ENCODE measurements at places on chromosomes 5 and 9.

- peak; percentile 23 for DNase-seq
Measured at GRCh38 chr5:59351076-59351794, 542.3 kb downstream of the PDE4D start.

DNA sequence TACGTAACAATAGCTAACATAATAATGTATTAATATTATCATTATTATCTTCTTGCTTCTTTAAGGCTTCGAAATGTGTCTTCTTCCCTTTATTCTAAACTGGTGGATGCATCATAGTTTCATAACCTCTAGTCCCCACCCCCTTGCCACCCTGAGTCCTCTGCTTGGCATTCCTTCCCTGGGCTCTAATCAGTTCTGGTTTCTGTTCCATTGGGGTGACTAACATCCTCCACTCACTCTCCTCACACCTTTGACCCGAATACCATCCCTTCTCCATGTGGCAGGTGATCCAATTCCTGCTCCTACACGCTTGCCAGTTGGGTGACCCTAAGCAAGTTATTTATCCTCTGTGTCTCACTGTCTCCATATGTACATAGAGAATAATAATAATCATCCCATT is 286.1 kb downstream of the TRPM3 start:
- DNase-seq = no peak

GRCh38 chr9:109342878-109343277 is 22.0 kb upstream of the EPB41L4B start:
- DNase-seq = no peak

DNA sequence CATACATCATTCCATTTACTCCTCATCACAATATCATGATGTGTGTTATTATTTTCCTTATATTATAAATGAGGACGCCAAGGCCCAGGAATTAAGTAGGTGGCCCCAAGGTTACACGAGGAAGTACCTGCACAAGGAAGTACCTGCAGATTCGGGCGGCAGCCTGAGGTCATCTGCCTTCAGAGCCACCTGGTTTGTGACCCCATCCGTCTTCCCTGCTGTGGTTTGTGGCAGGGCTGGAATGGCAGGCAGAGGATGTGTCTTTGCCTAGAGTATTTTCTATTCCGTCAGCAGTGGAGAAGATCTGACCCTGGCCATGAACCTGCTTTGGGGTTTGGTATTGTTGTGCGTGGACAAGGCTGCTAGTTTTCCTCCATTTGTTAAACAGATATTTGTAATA is 59.7 kb downstream of the PDZD2 start:
- DNase-seq = no peak

DNA sequence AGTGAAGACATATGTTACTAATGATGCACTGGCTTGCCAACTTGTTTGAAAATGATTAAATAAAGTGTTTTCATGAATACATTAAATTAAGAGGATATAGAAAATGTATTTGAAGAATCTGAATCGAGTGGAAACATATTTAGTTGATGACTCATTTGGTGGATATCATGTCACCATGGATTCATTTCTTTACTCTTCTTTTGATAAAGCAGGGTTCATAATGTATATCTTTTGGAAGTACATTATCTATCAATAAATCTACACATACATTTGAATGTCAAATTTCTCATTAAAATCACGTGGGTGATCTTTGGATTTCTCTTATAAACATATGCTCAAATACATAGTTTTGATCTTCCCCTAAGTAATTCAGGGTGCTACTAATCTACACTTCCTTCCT is 1148.1 kb upstream of the ACO1 start:
- DNase-seq = no peak

- DNase-seq = no peak
Measured at GRCh38 chr9:107942856-107943255, 453.3 kb upstream of the KLF4 start.

DNA sequence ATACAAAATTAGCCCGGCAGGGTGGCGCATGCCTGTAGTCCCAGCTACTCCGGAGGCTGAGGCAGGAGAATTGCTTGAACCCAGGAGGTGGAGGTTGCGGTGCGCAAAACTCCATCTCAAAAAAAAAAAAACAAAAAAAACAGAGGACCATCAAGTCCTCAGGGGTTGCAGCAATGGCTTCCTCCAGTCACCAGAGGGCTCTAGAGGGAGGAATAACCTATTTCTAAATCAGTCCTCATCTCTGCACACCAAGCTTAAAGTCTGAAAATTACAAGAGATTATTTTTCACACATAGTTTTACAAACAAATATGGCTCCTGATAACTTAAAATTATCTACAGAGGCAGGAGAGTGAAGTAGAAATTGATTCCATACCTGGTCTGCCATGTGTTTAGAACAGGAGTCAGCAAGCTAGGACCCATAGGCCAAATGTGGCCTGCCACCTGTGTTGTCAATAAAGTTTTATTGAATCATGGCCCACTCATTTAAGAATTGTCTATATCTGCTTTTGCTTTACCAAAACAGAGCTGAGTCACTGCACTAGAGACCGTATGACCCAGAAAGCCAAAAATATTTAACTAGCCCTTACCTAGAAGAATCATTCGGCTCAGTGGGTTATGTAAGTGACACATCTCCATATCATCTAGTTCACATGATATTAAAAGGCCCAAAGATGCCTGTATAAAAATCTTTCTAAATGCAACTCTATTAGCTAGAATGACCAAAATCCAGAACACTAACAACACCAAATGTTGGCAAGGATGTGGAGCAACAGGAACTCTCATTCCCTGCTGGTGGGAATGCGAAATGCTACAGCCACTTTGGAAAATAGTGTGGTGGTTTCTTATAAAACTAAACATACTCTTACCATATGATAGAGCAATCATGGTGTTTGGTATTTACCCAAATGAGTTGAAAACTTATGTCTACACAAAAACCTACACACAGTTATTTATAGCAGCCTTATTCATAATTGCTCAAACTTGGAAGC is 207.7 kb downstream of the FRMD3 start:
- DNase-seq = no peak

DNA sequence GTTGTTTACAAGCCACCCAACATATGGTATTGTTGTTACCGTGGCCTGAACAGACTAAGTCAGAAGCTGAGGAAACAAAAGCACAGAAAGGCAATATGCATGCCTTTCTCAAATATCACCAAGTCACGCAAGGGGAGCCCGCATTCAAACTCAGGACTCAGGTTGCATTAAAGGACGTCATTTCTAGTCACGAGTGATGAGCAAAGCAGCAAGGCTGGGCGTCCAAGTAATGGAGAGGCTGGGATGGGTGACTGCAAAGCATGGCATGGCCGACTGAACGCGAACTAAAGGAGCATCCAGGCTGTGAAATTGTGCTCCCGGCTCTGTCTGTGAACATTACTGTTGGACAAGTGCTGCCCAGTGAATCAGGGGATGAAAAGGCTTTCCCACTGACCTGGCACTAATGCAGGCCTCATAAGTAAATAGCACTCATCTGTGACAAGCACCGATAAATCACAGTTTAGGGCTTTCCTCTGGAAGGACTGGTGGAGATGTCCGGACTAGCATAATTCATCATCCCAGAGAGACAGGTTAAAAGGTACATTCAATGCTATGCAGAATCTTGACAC is 202.8 kb downstream of the SPOCK1 start:
- no peak for DNase-seq

- no peak for DNase-seq
Measured at GRCh38 chr5:61272688-61273087, 59.4 kb upstream of the ZSWIM6 start.

DNA sequence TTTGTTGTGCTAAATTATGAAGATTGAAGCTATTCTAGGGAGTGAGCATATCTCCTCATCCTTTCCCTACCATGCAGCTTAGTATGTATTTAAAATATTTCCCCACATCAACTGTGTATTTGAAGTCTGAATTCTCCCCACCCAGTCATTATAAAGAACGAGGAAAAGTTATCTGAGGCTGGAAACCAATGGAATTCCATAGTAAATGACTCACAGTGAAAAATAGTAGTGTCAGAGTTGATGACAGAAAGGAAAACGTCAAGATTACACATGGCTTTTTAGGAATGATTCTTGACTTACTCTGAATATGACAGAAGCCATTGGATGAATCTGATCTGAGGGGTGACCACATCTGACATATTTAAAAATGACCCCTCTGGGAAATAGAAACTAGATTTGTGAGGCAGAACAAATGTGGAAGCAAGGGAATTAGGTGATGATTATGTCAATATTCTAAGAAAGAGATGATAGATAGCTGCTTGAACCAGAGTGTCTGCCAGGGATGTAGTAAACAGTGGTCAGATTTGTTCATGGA is 1768.9 kb upstream of the CDH9 start:
- no peak for DNase-seq

DNA sequence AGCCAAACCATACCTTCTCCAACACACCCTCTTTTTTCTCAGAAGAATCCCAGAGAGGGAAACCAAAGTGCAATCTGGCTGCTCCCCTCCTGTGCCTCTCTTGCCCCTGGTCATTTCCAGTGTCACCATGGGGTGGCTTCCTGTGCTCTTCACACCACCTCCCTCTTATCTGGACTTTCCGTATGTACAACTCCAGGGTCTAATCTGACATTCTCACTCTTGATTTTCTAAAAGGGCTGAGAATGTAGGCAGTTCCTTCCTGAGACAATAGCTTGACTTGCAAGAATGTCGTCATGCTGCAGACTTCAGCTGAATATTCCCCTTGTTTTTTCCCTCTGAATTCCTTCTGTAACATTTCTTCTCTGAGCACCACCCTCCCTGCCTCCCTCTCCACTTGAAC is 110.2 kb downstream of the FBXL7 start:
- DNase-seq = no peak

DNA sequence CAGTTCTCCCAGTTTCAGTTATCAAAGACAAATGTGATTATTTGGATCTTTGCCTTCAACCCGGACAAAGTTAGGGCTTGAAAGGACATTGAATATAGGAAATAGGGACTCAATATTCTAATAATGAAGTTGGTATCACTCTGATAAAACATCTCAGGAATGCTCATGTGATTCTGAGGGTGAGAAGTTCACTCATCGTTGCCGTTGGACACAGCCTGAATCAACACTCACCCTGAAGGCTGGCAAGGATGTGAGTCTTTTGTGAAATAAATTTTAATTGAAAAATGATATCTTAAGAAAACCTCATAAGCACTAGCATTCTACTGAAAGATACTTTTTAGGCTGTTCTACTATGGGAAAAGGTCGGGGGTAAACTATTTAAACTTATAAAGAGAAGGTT is 44.8 kb upstream of the C9orf72 start:
- DNase-seq = no peak

DNA sequence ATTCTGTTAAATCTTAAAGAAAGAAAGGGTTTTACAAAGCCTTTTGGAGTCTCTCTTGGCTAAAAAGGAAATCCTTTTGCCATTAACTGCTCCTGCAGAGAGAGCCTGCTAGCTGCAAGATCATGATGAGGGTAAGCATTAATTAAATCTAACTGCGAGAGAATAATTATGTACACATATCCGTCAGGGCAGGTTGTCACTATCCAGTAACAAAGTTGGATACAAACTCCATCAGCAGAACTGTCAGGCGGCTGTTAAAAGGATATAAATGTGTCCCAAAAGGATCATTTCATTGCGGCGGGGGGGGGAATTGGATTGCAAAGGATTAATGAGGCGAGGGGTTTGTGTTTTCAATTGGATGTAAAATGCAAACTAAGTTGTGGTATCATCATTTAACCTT is 289.3 kb downstream of the ASTN2 start:
- no peak for DNase-seq

DNA sequence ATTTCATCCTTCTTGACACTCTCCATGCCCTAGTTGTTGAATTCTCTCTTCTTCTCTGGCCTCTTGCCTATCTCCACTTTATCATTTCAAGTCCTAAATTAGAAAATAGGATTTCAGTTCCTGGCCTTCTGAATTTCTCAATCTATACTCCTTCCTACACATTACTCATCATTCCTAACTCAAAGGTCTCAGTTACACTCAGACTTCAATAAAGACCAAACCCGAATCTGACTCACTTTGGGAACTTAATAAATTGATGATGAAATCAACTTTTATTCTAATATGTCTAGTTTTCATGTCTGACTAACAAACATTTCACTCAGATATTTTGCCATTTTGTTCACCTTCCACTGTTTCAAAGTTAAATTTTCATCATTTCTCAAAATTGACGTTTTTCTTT is 113.6 kb upstream of the TSLP start:
- peak; percentile 30 for DNase-seq

GRCh38 chr5:120314191-120314590 is 149.9 kb upstream of the PRR16 start:
- DNase-seq = no peak

GRCh38 chr5:5291357-5291756 is 131.1 kb upstream of the ICE1 start:
- DNase-seq = peak; percentile 51

DNA sequence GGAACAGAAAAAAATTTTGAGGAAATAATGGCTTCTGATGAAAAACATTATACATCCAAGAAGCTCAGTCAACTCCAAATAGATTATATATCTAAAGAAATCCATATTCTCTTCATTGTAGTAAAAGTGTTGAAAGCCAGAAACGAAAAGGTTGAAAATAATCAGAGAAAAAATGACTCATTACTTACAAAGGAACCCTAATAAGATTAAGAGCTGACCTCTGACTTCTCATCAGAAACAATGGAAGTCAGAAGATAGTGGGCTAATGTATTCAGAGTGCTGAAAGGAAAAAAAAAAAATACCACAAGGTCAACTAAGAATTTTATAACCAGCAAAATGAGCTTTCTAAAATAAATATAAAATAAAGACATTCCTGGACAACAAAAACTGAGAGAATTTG is 60.0 kb downstream of the HSD17B4 start:
- DNase-seq = no peak

GRCh38 chr9:81898851-81899250 is 29.4 kb upstream of the SPATA31D4 start:
- no peak for DNase-seq

- no peak for DNase-seq
Measured at GRCh38 chr9:137084526-137084925, 2.3 kb upstream of the MAN1B1 start.

DNA sequence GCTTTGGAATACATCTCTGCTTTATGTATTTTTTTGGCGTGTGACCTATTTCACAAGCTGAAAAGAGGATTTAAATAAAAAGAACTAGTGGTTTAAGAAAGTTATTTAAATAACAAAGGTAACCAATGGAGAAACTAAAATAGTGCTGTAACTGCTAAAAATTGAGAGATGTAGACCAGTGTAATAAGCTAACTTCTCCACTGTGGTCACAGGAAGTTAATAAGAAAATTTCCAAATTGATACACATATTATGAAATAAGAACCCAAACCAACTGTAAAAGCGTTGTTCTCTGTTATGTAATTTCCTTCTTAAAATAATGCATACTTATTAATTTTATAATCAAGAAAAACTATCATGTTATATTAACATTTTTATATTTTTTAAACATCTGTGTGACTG is 29.1 kb upstream of the ZFAND5 start:
- DNase-seq = no peak

Measured in fibroblast of skin of abdomen (primary cell).